Cerebellum (tissue), 4 donors: ENCODE measurements at places on chromosomes 5 and 9.

GRCh38 chr9:121485623-121486022, 14.0 kb downstream of the GGTA1 start:
- no peak for DNase-seq

DNA sequence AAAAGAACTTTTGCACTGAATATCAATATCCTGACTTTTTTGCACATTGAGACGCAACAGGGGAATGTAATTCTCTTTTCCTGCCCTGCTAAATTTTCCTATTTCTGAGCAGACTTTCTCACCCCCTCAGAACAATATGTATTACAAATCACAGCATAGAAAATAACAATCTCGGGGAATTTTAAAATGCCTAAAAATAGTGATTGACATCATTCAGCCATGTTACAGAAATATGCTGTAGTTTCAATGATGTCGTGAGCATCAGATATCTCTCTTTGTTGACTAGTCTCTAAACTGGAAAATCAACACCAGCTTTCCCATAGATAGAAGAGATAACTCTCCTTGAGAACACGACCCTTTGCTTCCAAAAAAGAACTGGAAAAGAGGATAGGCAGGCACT, 166.7 kb downstream of the ZDHHC21 start:
- DNase-seq = no peak

- DNase-seq = no peak
Measured at GRCh38 chr9:129252937-129253802, 75.1 kb upstream of the IER5L start.

- DNase-seq = no peak
Measured at GRCh38 chr5:157273131-157273556, 7.2 kb downstream of the CYFIP2 start.

- DNase-seq = no peak
Measured at GRCh38 chr5:108581026-108581425, 166.7 kb upstream of the FER start.

- DNase-seq = no peak
Measured at GRCh38 chr5:111853748-111854147, 96.8 kb upstream of the NREP start.

GRCh38 chr5:119405419-119405818, 46.9 kb upstream of the HSD17B4 start:
- DNase-seq = no peak
